Activated CD8-positive, alpha-beta memory T cell treated with anti-CD3 and anti-CD28 coated beads, Interleukin-2, amount 50 U/mL, for 48 hours (primary cell): ENCODE measurements at places on chromosomes 7 and 10.

DNA sequence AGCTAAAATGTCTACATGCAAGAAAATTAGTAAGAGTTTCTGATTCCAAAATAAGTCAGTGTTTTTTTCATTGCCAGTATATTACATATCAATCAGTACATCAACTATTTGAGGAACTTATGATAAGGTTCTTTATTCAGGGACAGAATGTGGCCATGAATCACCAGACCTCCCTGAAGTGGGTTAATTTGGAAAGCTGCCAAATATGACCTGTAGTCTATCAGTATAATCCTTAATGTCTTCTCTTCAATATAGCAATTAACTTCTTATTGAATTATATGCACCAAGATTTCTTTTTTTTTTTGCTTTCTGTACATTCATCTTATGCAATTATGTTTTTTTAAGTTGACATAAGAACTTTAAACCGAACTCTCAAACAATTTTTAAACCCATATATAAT is 714.5 kb upstream of the POT1 start:
- DNase-seq = no peak

- no peak for DNase-seq
These were observed 3.0 kb downstream of the GPRIN2 start for GRCh38 chr10:46553238-46554049.

- DNase-seq = no peak
These were observed 64.9 kb downstream of the MYOF start for GRCh38 chr10:93417266-93417665.

DNA sequence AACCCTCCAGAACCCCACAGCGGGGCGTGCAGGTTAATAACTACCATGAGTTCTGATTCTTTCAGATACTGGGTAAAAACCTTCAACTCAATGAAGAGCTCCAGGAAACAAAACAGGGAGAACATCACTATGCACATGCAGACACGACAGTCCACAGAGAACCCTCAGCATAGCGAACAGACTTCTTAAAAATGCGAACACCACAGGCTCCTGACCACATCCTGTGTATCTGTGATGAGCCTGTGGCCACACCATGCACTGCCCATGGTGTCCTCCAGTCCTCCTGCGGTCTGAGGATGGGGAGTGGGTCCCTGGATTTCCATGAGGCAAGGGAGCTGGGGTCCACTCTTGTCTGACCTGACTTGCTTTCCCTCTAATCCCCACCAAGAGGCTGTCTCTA is 107.2 kb downstream of the COBL start:
- no peak for DNase-seq

- no peak for DNase-seq
These were observed 21.3 kb downstream of the BTBD16 start for GRCh38 chr10:122292376-122292775.

- no peak for DNase-seq
These were observed 33.3 kb downstream of the CACUL1 start for GRCh38 chr10:118721539-118721876.

GRCh38 chr7:78062214-78062613 is 263.6 kb downstream of the PHTF2 start:
- DNase-seq = no peak

DNA sequence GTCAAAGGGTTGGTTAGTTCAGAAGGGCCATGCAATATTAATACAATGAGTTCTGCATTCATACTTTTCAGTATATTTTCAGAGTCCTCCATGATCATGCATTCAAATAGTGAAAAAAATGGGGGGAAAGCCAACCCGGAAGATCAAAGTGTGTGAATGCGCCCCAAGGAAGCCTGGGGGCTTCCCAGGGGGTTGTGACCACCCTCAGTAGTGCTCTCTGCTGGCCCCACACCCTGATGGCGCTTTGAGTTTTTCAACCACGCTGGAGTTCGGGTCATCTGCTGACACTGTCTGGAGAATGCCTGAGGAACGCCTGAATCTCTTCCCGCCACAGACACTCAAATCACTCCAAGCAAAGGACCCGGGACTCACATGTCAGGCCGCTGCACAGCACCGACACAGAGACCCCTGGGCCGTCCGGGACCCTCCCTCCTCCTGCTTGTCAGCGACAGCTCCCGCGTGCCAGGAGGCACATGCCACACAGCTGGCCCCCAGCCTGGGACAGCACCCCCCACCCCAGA is 1.0 kb downstream of the TNS3 start:
- no peak for DNase-seq

DNA sequence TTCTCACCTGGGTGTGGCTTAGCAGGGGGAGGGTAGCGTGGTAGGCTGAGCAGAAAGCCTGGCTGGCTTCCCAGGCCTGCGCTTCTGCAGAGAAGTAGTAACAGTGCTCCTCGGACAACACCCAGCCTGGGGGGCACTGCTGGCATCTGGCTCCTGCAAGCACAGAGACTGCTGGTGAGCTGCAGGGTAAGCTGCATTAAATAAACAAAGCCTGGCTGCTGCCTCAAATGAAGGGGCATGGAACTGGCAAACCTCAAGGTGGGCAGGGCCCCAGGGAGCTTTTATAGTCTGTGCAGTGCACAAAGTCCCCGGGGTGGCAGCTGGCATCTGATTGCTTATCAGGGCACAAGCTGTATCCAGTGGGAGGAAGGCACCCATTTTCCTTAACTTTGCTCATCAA is 3.9 kb downstream of the KLRG2 start:
- no peak for DNase-seq

DNA sequence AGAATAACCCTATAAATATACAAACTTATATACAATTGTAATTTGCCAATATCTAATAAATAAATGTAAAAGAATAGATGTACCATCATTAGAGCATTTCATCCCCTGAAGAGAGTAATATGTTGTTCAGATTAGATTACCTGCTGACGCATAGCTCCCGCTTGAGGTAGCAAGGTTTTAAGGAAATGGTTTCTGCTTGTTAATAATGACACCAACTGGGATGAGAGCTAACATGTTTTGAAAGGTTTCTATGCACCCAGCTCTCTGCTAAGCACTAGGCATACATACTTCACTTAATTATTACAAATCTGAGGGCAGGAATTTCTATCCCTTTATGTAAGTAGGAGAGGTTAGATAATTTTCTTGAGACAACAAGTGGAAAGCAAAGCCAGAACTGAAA is 1003.3 kb upstream of the SORCS1 start:
- no peak for DNase-seq

- DNase-seq = no peak
These were observed 400.6 kb upstream of the VSTM2A start for GRCh38 chr7:54141576-54141975.
